ENCODE measurements at places on chromosomes 5 and 9.
A peak's percentile ranks its signal among the peaks of the same experiment; 100 is the strongest.

DNA sequence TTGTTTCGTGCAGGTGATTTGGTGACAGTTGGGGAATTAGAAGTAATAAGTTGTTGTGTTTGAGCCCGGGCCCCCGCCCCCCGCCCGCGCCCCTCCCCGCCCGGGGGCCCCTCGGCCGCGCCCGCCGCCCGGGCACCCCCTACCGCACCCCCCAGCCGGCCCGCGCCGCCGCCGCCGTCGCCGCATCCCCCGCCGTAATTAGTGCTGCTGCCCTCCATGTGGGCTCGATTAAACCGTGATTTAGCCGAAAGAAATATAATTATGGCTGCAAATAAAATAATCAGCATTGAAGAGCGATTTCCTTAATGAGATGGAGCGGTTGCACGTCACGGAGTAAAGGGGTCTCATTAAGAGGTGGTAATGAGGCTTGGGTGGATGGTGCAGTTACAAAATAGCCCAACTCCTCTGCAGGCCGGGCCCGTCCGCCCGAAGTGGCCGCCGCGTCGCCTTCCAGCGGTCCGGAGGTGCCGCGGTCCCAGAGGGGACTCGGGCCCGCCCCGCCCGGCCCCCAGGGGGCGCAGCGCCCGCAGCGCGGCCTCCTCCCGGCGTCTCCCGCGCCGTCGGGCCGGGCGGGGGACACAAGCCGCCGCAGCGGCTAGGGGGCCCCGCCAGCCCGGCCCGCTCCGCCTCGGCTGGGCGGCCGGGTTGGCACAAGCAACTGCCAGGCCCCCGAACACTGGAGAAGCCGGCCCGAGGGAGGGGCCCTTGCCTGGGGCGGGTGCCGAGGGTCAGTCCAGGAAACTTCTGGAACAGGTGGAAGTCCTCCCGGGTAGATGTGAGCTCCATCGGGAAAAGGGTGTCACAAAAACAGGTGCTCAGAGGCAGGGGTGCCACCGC lies 6.9 kb upstream of the OTP start:
- peak; percentile 53 for DNase-seq

DNA sequence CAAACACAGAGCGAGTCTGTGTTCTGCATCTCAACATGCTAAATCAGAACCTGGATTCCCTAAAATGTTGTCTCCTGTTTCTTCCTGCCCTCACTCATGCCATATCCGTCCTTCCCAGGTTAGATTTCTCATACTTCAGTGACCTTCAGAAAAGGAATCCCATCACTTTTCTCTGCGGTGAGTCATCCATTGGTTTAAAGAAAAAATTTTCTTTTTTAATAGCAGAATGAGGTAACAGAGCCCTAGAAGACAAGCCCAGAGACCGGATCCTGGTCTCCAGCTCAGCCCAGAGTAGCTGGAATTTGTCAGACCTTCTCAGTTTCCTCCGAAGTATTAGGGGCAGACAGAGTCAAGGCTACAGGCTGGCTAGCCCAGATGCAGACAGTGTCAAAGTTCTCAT lies 143.2 kb upstream of the DMRT1 start:
- DNase-seq: no peak

DNA sequence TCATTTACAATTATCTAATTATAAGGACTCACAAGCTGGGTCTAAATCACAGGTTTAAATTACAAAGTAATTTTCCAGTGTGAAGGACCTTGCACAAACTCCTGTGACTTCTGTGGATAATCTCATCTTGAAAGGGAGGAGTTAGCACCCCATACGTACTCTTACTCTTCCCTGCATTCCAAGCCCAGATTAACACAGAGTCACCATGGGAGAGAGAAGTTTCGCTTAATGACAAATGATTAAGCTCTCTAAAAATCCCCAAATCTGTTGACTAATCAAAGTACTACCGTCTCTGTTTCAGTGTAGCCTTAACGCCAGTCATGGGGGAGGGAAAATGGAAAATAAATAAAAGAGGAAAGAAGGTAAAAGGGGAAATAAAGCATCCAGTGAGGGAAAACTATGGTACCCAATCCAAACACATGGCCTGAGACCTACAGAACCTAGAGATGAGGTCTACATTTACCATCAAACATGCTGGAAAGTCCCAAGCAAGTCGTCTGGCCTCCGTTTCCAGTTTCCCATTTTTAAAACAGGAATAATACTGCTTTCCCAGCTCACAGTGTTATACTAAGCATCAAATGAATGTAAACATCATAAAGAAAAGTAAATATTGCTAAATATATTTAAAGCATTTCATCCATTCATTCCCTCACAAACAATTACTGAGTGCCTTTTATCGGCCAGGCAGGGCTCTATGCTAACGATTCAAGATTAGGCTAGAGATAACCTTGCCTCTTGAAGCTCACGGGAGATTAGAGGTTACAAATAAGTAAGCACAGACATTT lies 63.2 kb downstream of the PCA3 start:
- DNase-seq: no peak

DNA sequence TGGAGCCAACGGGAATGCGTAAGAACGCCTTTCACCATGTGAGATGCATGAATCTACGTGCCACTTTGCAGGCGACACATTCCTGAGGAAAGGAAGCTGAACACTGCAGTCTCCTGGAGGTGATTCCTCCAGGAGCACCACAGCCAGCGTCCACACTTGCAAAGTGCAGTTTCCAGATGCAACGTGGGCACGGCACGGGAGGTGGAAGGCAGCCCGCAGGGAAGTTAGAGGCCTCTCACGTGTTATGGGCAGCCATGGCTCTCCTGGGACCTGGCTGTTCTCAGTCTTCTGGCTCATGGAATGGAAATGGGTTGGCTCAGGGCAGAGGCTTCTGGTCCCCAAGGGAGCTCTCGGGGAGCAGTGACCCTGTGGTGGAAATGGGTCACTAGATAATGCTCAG lies 381.0 kb upstream of the IRX4 start:
- DNase-seq: no peak

Data from activated CD4-positive, CD25-positive, alpha-beta regulatory T cell treated with anti-CD3 and anti-CD28 coated beads, Interleukin-2, amount 50 U/mL, for 72 hours (primary cell).